Immature natural killer cell (primary cell): ENCODE measurements at places on chromosomes 11 and 22.

DNA sequence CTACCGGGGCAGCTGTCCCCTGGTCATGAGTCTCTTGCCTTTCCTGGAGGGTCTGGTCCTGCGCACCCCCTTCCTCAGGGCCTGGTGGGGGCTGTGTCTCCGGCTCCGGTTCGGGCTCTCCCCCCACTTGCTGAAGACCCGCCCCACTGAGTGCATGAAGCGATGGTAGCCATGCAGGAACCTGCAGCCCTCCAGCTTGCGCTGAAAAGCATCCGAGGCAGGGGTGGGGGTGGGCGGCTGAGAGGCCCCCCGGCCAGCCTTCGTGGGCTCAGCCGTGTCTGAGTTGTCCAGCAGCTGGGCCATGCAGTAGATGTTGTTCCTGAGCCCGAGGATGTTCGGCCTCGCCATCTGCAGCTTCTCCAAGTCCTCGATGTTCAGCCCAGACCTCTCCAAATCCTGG, 2.8 kb downstream of the OSM start:
- no peak for DNase-seq

GRCh38 chr22:35879351-35879750, 149.3 kb downstream of the RBFOX2 start:
- DNase-seq: no peak

GRCh38 chr22:36164621-36165020, 4.1 kb upstream of the APOL3 start:
- DNase-seq: no peak

GRCh38 chr11:34654483-34655334, 33.8 kb downstream of the EHF start:
- no peak for DNase-seq

- no peak for DNase-seq
These were observed 551.9 kb upstream of the LUZP2 start for GRCh38 chr11:23944923-23945322.

DNA sequence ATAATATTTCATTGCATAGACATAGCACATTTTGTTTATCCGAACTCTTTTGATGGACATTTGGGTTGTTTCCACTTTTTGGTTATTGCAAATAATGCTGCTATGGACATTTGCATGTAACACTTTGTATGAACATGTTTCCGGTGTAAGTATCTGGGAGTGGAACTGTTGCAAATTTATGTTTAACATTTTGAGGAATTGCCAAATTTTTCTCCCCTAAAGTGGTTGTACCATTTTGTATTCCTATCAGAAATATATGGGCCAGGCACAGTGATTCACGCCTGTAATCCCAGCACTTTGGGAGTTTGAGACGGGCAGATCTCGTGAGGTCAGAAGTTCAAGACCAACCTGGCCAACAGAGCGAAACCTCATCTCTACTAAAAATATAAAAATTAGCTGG, 16.0 kb downstream of the QSER1 start:
- DNase-seq: no peak

DNA sequence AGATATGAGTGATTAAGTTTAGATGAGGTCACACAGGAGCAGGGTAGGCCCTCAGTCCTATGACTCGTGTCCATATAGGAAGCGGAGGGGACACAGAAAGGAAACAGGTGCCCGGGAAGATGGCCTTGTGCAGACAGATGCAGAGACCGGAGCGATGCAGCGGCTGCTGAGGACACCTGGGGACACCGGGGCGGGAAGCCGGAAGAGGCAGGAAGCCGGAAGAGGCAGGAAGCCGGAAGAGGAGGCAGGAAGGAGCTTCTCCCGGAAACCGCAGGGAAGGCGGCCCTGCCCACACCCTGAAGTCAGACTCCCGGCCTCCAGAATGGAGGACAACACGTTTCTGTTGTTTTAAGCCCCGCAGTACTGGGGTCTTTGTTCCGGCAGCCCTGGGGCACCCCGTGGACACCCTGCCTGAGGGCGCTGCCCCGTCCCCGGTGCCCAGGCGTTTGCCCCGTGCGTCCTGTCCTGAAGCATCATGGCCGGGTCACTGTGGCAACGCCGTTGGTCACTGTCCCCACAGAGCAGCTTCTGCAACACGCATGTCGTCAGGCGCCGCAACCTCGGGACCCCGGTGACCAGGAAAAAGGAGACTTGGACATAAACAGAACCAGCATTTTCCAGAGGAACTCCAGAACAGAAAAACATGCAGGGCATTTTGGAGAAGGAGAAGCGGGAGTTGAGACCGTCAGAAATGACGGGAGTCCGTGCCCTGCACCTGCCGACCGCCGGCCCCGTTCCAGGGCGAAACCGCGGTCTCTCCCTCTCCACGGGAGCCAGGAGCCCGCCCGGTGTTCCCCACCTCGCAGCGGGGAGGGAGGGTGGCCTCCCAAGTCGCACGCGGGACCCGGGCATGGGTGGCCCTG, 103.4 kb downstream of the BRD1 start:
- no peak for DNase-seq

GRCh38 chr11:34268906-34269430, 88.8 kb downstream of the ABTB2 start:
- no peak for DNase-seq

- no peak for DNase-seq
These were observed 97.6 kb downstream of the SLC36A4 start for GRCh38 chr11:93100211-93100610.

GRCh38 chr11:11620173-11620920, 1.5 kb downstream of the GALNT18 start:
- no peak for DNase-seq

DNA sequence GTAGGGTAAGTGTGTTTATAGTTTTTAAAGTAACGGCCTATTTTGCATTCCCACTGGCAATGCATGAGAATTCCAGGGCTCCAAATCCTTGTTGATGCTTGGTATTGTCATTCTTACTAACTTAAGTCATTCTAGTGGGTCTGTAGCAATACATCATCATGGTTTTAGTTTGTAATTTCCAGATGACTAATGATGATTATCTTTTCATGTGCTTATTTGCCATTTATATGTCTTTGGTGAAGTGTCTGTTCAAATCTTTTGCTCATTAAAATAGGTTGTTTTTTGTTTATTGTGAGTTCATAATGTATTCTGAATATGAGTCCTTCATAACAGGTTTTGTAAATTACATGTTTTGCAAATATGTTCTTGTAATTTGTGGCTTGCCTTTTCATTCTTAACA, 31.2 kb downstream of the MTMR3 start:
- no peak for DNase-seq

DNA sequence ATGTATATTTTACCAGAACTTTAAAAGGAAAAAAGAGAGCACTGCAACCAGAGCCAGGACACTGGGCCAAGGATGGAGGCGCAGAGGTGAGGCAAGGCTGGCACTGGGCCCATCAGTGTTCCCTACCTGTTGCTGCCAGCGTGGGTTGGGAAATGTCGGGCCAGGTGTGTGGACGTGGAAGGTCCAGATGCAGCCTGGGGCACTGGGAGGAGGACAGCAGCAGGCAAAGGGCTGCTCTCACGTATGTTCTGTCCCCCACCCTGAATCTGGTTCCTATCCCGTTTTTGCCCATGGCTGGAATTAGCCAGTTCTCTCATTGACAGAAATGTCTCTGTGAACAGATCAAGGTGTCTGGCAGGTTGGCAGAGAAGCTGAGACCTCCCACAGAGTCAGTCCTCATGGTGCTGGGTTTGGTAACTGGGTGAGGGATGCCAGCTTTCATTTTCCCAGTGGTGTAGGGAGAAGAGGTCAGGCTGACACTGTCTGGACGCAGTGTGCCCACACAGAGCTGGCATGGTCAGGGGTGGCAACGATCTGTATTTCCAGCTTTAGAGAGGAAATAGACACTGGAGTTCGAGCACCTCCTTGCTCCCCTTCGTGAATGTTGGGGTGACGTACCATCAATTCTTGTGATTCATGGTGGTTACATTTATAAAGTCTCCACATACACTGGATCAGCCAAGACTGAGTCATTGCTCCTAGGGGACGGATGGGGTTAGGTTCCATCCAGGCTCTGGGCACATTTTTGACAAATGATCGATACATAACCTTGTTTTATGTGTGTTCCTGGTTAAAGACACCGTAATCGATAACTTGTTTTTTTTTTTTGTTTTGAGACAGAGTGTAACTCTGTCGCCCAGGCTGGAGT, 4.3 kb upstream of the PNPLA3 start:
- DNase-seq: no peak

- no peak for DNase-seq
These were observed 466.3 kb upstream of the ARHGAP42 start for GRCh38 chr11:100220801-100221200.

DNA sequence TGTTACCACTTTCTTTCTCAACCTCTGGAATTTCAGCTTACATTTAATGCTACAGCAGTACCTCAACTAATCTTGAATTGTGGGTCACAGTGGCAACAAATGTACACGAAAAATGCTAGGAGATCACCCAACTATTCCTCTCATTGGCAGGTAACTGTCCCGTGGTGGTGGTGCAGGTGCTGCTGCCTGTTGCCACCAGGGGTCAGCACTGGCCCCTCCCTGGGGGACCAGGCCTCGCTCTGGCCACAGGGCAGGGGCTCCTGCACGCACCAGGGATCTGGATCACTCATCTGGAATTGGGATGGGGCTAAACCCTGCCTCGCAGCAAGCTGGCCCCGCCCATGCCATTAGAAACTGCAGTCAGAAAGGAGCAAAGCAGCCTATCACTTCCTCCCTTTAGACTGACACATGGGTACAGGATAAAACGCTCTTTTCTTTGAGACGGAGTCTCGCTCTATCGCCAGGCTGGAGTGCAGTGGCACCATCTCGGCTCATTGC, 6.9 kb upstream of the POLDIP3 start:
- DNase-seq: peak; percentile 37

GRCh38 chr11:66840317-66841091, 2.7 kb upstream of the RCE1 start:
- no peak for DNase-seq

- no peak for DNase-seq
These were observed 153.1 kb upstream of the DDI1 start for GRCh38 chr11:103883291-103883690.
